ENCODE measurements at places on chromosomes 1 and 21. TPM values are rescaled to one million over a fixed set of nuclear protein-coding genes. Genes with fewer than 3 reads are reported as not detected.
A peak's percentile ranks its signal among the peaks of the same experiment; 100 is the strongest.

GRCh38 chr1:24481843-24482610 is 20.6 kb upstream of the RCAN3 start:
- peak overlapping the region; percentile 92 for H3K27ac ChIP-seq
- peaks cover 14% of the 10 kb centered on the region for H3K36me3 ChIP-seq
- H3K27me3 ChIP-seq, result no peaks in the 10 kb centered on the region
- H3K4me1 ChIP-seq, result peaks cover 77% of the 10 kb centered on the region
- peak overlapping the region; percentile 81 for H3K4me3 ChIP-seq

DNA sequence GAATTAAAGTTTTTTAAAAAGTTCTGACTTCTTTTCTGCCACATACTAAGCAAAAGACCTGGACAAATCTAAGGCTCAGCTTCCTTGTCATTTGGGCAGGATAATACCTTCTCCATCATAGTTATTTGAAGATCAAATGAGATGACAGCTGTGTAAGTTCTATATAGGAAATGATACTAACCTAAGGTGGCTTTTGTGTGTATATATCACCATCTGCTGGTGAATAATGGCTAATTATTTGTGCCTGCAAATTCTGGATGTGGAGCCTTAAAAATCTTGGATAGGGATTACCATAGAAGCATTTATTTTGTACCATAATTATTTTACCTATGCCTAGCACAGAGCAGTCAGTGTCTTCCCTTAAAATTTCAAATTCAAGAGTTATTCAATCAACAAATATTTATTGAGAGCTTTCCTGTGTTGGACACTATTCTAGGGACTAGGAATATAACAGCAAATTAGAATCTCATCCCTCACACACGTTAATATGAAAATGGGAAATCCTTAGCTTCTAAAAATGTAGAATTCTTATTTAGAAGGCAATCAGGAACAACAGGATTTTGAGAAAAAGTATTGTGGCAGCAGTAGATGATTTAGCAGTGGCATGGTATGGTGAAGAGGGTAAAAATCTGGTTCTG is 89.8 kb downstream of the TMEM200B start:
- peak overlapping the region; percentile 75 for H3K27ac ChIP-seq
- no peaks in the 10 kb centered on the region for H3K36me3 ChIP-seq
- peaks cover 4% of the 10 kb centered on the region for H3K4me1 ChIP-seq
- no peaks in the 10 kb centered on the region for H3K27me3 ChIP-seq
- DNase-seq, result no peak

- no peak overlapping the region for H3K27ac ChIP-seq
- H3K27me3 ChIP-seq, result no peaks in the 10 kb centered on the region
- no peak for DNase-seq
- H3K36me3 ChIP-seq, result no peaks in the 10 kb centered on the region
These were observed 26.0 kb downstream of the ADGRL4 start for GRCh38 chr1:78980511-78980910.

DNA sequence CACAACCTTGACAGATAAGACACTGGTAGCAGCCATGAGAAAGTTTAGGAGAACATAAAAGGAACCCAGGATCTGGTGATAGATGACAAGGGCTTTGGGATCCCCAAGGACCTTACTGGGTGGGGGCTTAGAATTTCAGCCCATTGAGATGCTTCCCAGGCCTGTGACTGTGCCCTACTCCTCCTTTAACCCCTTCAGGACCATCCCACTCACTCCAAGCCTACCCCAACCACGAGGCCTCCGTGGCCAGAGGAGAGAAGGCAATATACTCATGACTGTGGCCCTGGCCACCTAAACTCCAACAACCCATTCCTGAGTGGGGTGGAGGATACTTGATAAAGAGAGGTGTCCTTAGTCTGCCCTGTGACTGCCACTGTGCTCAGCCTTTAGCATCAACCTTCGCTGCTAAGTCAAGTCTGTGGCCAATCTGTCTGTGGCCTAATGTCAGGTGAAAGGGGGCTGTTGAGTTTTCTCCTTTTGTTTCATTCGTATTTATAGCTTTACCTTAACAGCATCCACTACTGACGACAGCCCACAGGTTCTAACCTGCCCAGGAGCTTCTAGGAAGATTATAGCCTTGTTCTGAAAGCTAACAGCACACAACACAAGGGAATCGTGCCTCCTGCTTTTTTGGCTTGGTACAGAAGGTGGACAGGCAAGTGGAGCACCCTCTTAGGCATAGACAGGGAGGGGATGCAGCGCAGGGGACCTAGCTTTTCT is 16.9 kb upstream of the BCAR3 start:
- H3K27me3 ChIP-seq, result peaks cover 8% of the 10 kb centered on the region
- DNase-seq, result no peak
- no peak overlapping the region for H3K27ac ChIP-seq
- no peaks in the 10 kb centered on the region for H3K36me3 ChIP-seq

The FCRL1 gene
- not detected for total RNA-seq

All from activated T-cell treated with anti-CD3 and anti-CD28 coated beads, Interleukin-2, amount 50 U/mL, for 72 hours (primary cell).